Activated CD4-positive, alpha-beta T cell treated with anti-CD3 and anti-CD28 coated beads for 4 hours (primary cell): ENCODE measurements at places on chromosomes 2 and 18.

DNA sequence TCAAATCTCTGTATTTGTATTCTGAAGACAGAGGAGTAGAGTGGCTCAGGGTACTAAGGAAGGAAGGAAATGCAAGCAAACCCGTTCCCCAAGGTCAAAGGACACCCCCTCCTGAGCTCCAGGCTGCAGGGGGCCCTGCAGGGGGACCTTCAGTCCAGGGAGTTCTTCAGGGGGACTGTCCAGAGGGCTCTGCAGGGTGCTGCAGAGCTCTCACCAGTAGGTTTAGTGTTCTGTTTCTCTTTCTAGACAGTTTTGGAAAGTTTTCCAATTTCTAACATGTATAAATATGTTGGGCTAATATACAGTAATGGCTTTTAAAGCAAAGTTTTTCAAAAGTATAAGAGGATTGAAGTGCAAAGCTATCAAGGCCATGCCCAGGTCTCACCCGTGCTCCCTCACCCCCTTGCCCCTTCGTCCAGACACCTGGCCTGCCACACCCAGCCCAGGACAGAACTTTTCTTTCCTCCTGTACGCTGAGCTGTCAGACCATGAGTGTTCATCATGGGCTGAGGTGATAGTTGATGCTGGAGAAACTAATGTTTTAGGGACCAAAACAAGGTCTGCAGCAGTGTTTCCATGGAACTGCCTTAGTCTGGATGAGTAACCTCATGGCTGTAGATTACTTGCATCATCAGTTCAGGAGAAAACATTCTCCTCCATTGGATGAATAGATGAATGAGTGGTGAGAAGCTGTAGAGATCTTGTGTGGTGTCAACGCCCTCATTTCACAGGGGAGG lies 134.2 kb downstream of the GLI2 start:
- DNase-seq, result no peak

DNA sequence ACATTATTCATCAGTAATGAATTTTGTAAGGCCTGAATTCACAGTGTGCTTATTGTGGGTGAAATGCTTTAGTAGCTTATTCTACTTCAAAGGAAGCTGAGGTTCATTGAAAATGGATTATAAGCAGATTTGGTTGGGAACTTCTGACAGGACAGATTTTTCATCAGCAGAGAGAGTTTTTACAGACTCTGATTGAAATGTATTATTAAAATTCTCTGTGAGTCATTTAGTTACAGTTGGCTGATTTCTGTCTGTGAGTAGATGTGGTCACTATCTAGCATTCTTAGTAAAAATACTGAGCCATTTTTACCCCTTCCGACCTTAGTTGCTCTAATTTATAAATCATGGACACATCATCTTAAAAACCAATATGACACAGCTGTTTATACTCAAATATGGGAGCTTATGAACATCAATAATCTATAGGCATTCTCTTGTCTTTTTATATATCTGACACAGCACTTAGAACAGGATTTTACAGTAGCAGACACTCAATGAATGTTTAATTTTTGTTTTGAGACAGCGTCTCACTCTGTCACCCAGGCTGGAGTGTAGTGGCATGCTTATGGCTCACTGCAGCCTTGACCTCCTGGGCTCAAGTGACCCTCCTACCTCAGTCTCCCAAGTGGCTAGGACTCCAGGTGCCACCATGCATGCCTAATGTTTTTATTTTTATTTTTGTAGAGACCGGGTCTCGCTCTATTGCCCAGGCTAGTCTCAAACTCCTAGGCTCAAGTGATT lies 239.6 kb downstream of the BABAM2 start:
- no peak for DNase-seq

- DNase-seq, result no peak
Observed at GRCh38 chr2:128636802-128637147, 318.1 kb upstream of the HS6ST1 start.

GRCh38 chr2:42736598-42737322 lies 27.2 kb downstream of the OXER1 start:
- DNase-seq, result no peak
